GM12891 (cell line): ENCODE measurements at places on chromosomes 11 and 22.

DNA sequence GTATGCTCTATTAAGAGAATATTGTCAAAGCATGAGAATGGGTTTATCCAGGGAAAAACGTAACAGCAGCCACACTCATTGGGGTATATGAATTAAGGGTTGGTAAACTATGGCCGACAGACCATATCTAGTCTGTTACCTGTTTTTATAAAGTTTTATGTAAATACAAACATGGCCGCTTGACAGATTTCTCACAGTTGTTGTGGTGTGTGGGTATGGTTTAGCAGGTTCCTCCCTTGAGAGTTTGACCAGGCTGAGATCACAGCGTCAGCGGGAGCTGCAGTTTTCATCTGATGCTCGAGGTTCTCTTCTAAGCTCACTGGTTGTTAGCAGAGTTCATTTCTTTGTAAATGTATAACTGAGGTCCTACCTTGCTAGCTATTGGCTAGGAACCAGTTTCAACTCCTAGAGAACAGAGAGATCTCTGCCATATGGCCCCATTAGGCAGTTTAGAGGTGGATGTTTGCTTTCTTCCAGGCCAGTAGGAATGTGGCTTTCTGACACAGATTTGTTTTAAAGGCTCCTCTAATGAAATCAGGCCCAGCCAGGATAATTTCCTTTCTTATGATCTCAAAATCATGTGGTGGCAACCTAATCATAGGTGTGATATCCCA is 45.5 kb upstream of the GRIK4 start:
- no peak for DNase-seq

DNA sequence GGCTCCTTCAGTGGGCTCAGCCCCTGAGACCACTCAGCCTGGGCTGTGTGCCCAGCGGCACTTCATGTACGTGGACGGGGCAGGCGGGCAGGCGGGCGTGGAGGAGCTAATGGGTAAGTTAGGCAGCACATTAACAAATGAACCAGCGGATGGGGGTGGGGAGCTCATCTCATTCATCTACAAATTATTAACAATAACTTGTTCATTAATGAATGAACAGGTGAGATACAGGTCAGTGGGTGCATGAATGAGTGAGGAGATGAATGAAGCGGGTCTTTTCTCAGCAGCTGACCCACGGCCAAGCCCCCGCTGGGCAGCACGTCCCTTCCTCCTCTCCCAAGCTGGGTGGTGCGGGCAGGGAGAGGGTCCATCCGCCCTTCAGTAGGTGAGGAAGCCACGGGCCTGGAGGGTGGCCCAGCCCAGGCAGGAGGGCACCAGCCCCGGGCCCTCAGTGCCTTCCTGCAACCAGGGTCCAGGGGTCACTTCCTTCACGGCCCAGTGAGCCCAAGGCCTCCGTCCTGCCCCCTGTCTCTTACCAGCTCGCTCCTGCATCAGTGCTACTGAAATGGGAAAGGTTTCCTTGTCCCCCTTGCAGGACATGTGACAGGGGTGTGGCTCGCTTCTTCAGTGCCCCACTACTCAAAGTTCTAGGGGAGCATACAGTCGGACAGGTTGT is 60.5 kb upstream of the KCNQ1OT1 start:
- DNase-seq, result no peak

GRCh38 chr22:20156042-20156389 is 5.2 kb upstream of the CCDC188 start:
- no peak for DNase-seq

DNA sequence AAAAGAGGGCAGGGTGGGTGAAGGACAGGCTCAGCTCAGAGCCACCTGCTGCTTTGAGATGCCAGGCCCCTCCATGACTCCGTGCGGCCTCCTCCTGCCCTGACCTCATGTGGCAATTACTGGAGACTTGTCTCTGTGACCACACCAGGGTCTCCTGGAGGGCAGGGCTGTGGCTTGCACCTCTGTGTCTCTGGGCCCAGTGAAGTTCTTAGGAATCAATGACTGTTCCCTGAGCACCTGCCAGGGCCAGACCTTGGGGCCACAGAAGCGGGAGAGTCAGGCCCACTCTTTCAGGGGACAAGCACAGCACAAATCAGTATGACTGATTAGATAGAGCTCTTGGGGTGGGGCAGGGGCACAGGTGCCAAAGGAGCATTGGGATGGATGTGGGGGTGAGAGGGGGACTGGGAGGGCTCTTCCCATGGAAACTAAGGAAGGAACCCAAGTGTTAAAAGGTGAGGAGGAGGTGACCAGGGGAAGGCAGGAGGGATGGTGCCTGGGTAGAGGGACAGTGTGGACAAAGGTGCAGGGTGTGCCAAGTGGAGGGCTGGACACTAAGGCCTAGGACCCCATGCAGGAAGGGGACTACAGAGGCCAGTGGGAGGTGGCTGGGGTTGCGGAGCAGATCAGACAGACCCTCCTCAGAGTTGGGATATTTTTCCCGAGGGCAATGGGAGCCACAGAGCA is 77.3 kb upstream of the SHISAL1 start:
- DNase-seq, result no peak

GRCh38 chr22:32080904-32081303 is 37.8 kb downstream of the SLC5A1 start:
- peak; percentile 16 for DNase-seq
